Cerebellar cortex (tissue), 1 donor: ENCODE measurements at places on chromosomes 7 and 10.

- no peak for DNase-seq
These were observed 66.4 kb downstream of the MYL10 start for GRCh38 chr7:101562531-101563197.

GRCh38 chr7:38813768-38814167, 95.2 kb downstream of the VPS41 start:
- DNase-seq: no peak

GRCh38 chr7:37833107-37833817, 15.1 kb upstream of the NME8 start:
- peak; percentile 61 for DNase-seq

- DNase-seq: no peak
These were observed 383.1 kb upstream of the STEAP1 start for GRCh38 chr7:89771003-89771636.

DNA sequence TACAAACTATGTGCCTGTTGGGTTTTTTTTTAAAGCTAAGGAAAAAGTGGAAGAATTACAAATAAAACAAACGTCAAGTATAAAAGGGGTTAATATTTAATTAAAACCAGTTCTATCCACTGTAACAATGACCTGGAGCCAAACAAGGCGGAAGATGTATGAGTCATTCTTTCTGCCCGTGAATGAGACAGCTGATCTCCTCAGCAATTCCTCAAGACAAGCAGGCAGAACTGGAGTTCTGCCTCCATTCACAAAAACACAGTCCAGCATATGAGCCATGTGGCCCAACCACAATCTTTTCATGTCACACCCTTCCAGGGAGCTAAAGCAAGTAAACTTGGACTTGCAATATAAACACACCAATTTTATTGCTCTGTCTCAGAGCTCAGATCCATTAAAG, 8.4 kb downstream of the ETV1 start:
- DNase-seq: peak; percentile 89

- DNase-seq: no peak
These were observed 268.3 kb upstream of the MTPN start for GRCh38 chr7:136245327-136246004.

DNA sequence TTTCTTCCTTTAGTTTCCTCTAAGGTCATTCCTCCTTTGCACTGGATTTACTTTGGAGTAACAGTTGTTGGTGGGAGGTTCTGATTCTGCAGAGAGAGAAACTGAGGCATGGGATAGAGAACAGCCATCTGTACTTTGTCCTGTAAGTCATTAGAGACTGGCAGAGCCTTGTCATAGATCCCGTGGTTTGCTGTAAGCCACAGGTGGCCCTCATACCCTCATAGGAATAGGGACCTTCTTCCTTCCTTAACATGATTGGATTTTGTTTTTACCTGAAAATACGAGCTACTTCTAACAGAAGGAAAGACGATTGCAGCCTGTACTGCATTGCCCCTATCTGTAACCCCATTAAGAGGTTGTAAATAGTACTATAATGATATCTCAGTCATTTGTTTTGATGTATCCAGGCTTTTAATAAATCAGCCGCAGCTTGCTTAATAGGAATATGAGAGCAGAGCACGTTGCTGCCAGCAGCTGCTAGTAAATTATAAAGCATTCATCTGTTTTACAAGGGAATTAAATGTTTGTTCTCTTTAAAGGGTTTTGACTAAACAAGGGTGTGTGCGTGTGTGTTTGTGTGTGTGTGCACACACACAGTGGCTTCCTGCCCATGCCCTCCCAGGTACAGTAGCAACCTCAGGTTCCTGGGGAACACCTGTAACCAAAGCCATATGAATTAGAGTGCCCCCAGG, 249.8 kb downstream of the AUTS2 start:
- no peak for DNase-seq

DNA sequence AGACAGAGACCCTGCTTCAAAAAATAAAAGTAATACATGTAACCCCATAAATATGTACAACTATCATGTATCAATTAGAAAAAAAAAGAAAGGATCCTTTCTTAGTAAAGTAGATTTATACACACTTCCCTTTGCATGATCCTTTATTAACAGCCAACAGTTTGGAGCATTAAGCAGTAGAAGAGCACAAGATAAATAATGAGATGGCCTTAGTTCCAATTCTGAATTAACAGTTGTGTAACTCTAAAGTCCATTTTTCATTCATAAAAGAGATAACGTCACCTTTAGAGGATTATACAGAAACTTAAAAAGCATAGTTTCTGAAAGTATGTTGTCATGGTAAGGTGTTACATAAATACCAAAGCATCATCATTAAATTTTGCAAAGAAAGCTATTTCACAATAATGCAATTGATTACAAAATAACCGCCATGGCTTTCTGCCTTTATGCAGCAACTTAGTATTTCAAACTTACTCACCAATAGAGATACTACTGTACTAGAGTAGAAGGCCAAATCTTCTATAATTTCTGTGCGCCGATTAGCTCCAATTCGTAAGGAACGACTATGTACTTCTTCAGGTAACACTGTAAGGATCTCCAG, 40.3 kb downstream of the TNPO3 start:
- DNase-seq: no peak

DNA sequence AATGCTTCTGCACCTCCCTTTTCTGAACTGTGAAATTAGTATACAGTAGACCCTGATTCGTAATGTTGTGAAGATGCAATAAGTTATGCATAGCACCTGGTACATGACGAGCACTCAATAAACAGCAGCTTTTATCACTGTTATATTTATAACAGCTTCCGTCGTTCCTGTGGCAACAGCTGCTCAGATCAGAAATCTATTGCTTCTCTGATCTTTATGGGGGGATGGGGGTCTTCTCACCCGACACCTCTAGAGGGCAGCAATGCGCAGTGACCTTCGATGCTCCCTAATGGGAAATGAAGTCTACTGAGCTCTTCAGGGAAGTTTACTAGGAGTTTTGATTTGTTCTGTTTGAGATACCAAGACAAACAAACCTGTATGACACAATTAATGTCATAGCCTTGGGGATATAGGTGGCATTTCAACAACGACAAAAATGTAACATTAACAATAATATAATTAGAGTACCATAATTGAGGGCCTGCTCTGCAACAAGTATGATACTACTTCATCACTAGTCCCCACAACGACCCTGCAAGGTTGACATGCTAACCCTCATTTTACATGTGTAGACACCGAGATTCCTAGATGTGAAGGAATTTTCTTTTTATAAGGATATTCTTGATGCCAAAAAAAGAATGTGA, 289.6 kb downstream of the SFMBT2 start:
- DNase-seq: peak; percentile 12

DNA sequence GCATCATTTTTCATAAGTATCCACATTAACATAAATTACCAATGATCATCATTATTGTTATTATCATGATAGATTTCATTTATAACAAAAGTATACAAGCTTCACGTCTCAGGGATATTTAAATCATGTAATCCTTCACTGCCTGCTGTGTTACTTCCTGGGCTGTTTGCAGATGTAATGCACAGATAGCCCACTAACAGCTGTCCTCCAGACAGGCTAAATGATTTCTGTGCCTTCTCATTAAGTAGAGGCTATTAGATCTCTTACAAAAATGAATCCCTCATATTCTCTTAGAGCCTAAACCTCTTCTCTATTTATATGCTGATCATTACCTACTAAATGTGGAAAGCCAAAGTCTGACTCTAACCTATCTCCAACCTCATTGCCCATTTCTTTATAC, 9.3 kb downstream of the PCLO start:
- no peak for DNase-seq

DNA sequence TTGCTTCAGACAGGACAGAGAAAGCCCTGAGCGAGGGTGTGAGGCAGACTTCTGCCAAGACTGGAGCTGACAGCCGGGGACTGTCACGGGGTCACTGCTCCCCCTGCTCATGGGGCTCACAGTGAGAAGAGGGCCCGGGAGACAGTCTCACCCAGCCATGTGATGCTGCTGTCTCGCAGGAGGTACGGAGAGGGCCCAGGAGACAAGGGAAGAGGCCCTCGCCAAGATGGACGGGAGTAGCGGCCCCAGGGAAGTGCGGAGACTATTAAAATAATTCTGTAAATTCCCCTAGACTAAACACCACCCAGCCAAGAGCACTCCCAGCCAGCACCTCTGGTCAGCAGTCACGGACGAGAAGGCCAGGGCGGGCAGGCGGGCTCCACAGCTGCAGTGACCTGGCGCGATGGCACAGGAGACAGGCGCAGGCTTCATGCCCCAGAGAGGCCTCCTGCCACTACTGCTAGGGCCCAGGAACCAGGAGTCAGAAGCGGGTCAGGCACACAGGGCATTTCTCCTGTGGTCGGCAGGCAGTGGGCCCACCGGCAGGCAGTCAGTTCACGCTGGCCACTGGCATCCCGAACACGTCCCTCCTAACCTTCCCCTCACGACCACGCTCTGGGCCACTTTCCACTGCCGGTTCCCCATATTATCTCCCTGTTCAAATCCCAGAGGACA, 24.1 kb downstream of the WDR86 start:
- DNase-seq: no peak

GRCh38 chr7:27169658-27170425, 4.3 kb downstream of the HOXA10 start:
- DNase-seq: peak; percentile 61

DNA sequence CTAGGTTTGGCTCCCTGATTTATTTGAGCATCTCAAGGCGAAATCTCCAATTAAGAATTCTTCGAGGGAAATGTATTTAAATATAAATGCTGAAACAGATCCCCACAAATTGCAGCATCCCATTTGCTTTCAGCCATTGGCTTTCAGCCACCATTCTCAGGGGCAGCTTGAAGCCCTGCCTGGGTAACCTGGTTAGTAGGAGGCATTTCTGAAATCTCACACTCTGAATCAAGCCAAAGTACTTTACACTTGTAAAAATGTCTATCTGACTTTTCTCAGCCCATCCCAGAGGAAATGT, 49.1 kb downstream of the GCC1 start:
- DNase-seq: peak; percentile 45

GRCh38 chr7:32879460-32879859, 12.1 kb downstream of the KBTBD2 start:
- DNase-seq: peak; percentile 20

- DNase-seq: no peak
These were observed 894 bp upstream of the ZSCAN21 start for GRCh38 chr7:100048680-100049079.

- no peak for DNase-seq
These were observed 116.5 kb downstream of the MARCHF5 start for GRCh38 chr10:92407305-92408016.

DNA sequence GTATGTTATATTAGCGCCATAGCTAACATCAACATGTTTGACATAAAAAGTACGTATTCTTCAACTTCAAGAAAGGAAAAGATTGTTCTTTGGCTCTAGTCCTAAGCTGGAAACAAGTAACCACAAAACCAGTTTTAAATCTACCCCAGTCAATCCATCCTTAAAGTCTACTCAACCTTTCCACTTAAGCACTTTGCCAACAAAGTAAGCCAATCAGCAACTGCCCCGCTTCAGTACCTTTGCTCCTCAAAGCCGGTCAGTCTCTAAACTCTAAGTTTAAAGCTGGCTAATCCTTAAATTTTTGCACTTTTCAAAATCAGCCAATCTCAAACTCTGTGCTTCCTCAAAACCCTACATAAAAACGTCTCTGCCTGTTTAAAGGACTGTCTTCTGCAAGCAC, 8.1 kb downstream of the ZNF438 start:
- DNase-seq: no peak

- DNase-seq: no peak
These were observed 205.0 kb downstream of the SORCS1 start for GRCh38 chr10:106959521-106959920.

DNA sequence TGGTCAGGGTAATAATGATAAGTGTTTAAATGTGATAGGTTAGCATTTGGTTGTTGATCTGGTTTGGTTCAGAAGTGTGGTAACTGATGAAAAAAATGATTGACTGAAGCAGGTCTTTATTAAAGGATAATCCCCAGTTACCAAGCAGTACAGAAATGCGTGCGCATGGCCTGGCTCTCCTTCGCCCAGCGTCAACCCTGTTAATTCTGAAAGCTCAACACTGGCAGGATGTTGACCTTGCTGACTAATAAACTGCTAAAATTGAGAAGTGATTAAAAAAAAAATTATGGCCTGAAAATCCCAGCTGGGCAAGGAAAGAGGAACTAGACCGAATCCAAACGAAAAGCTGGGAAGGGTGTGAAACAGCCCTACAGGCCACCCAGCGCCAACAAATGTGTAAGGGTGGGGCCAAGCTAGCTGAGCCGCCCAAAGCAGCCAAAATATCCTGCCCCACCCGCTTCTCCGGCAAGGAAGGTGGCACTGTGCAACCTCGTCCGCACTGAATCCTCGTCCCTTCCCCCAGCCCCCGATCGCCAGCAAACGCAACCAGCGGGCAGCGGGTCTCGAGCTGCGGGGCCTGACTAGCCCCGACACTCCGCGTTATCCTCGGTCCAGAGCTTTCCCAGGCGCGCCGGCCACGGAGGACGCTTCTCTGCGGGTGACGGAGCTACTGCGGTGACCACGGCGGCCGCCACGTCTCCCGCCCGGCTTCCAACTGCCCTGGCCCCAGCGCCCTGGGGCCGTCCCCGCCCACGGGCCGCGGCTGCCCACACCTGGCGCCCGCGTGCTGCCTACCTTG, 561 bp downstream of the SHTN1 start:
- DNase-seq: peak; percentile 65

GRCh38 chr7:1052031-1052818, 7.9 kb downstream of the GPR146 start:
- peak; percentile 81 for DNase-seq

GRCh38 chr7:106060394-106060920, 51.7 kb downstream of the SYPL1 start:
- DNase-seq: no peak

GRCh38 chr7:69757981-69758430, 159.7 kb downstream of the AUTS2 start:
- no peak for DNase-seq

- DNase-seq: peak; percentile 49
These were observed 77.9 kb downstream of the ZMIZ1 start for GRCh38 chr10:79146611-79147130.

- DNase-seq: no peak
These were observed 412.9 kb upstream of the NFE2L3 start for GRCh38 chr7:25739143-25739542.

- DNase-seq: no peak
These were observed 795 bp downstream of the LHFPL3 start for GRCh38 chr7:104328970-104329825.

DNA sequence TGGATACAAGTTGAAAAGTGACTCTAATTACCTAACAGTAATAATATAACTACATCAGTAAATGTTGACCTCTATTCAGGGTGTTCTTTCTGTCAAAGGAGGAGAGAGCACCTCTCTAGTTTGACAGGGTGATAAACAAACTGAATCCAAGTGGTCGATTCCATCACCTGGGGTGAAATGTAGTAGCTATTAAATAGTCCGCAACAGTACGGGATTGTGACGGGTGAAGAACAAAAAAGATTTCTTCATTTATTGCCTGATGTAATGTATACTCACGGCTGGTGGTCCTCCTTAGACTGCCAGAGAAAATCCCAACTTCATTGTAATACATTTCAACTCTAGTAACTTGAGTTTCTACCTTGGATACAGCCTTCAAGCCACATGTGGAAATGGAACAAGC, 292.5 kb upstream of the CELF2 start:
- DNase-seq: no peak
